Panc1 (cell line): ENCODE measurements at places on chromosomes 12 and 14. TPM values are rescaled to one million over a fixed set of nuclear protein-coding genes. Genes with fewer than 3 reads are reported as not detected.

DNA sequence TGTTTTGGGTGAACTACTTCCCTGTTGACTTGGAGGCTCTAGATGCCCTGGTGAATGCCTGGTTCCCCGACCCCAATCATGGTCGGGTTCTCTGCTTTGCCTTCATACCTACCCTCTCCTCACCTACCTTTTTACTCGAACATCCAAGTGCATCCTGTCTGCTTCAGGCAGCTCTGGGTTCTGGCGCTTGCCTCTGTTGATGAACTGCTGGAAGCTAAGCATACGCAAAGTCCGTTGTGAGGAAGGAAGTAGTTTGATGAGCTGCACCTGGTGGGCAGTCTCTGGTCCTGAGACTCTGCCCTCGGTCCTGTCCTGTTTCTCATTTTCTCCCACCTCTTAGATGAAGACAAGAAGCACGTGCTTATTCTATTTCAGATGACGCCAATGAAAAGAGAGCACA, 13.6 kb downstream of the KCNH3 start:
- H3K36me3 ChIP-seq: no peaks in the 10 kb centered on the region
- H3K27ac ChIP-seq: no peak overlapping the region
- H3K27me3 ChIP-seq: no peaks in the 10 kb centered on the region
- no peak overlapping the region for H3K4me3 ChIP-seq

The FOXG1 gene
- total RNA-seq: not detected

The PPP4R4 gene
- 1.1 TPM for total RNA-seq

DNA sequence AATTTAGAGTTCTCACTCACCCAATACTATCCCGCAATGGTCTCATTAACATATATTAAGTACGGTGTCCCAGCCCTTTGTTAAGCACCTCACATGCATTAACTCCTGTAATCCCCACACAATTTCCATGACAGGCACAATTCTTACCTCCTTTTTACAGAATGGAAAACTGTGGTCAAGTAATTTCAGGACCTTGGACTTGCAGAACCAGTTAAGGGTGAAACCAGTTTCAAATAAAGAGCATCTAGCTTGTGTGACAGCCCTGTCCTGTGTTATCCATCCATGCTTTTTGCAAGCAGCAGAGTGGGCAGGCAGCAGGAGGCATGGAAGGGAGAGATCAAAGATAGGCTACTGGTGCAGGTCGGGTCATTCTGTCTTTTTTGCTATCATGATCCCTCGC, 470.8 kb downstream of the NELL2 start:
- H3K4me1 ChIP-seq: no peaks in the 10 kb centered on the region
- DNase-seq: no peak
- H3K36me3 ChIP-seq: no peaks in the 10 kb centered on the region
- no peak overlapping the region for H3K27ac ChIP-seq
- no peak overlapping the region for H3K4me3 ChIP-seq

- peaks cover 98% of the 10 kb centered on the region for H3K4me1 ChIP-seq
- DNase-seq: no peak
- no peak overlapping the region for H3K4me3 ChIP-seq
- H3K27ac ChIP-seq: peak overlapping the region; percentile 96
- no peaks in the 10 kb centered on the region for H3K36me3 ChIP-seq
Measured at GRCh38 chr12:106120519-106121105, 18.1 kb downstream of the NUAK1 start.

GRCh38 chr12:121579190-121579791, 1.5 kb downstream of the KDM2B start:
- H3K27ac ChIP-seq: peak overlapping the region; percentile 81; the same call in 1 of the 2 replicates
- H3K4me3 ChIP-seq: peak overlapping the region; percentile 92
- no peaks in the 10 kb centered on the region for H3K27me3 ChIP-seq
- DNase-seq: no peak
- H3K36me3 ChIP-seq: no peaks in the 10 kb centered on the region
- peaks cover 29% of the 10 kb centered on the region for H3K4me1 ChIP-seq

- H3K36me3 ChIP-seq: no peaks in the 10 kb centered on the region; the same call in 1 of the 2 replicates
- DNase-seq: peak; percentile 41
- peak overlapping the region; percentile 63; the same call in 1 of the 2 replicates for H3K27ac ChIP-seq
- H3K4me3 ChIP-seq: no peak overlapping the region
- H3K4me1 ChIP-seq: no peaks in the 10 kb centered on the region; the same call in 1 of the 2 replicates
- no peaks in the 10 kb centered on the region for H3K27me3 ChIP-seq
Measured at GRCh38 chr12:50825372-50825838, 17.3 kb upstream of the TMPRSS12 start.

GRCh38 chr12:113464852-113465719, 6.6 kb downstream of the LHX5 start:
- H3K4me1 ChIP-seq: peaks cover 13% of the 10 kb centered on the region
- peak overlapping the region; percentile 50 for H3K4me3 ChIP-seq
- H3K27ac ChIP-seq: no peak overlapping the region
- H3K36me3 ChIP-seq: no peaks in the 10 kb centered on the region
- peaks cover 50% of the 10 kb centered on the region for H3K27me3 ChIP-seq

GRCh38 chr14:24965934-24966578, 83.9 kb downstream of the STXBP6 start:
- H3K4me1 ChIP-seq: no peaks in the 10 kb centered on the region
- no peak for DNase-seq
- H3K27me3 ChIP-seq: no peaks in the 10 kb centered on the region
- H3K36me3 ChIP-seq: no peaks in the 10 kb centered on the region
- no peak overlapping the region for H3K4me3 ChIP-seq

DNA sequence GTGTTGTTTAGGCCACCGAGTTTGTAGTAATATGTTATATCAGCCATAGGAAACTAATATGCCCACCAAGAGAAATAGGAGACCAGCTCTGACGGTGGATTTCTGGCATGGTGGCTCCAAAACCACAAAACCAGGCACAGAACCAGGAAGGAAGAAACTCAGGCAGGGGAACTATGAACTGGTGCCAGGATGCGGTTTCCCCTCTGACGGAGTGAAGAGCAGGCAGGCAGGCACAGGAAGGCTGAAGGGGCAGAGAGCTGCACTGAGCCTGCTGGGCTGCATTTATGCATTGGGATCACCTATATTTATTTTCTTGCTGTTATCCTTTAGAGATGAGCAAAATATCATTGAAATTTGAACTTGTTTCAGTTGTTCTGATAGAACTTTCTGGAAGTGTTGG, 479.4 kb downstream of the VRK1 start:
- H3K4me3 ChIP-seq: no peak overlapping the region
- no peak overlapping the region for H3K27ac ChIP-seq
- H3K27me3 ChIP-seq: no peaks in the 10 kb centered on the region; the same call in 1 of the 2 replicates
- no peaks in the 10 kb centered on the region for H3K4me1 ChIP-seq

- H3K4me3 ChIP-seq: no peak overlapping the region
- H3K27me3 ChIP-seq: no peaks in the 10 kb centered on the region
- no peaks in the 10 kb centered on the region for H3K36me3 ChIP-seq
- no peaks in the 10 kb centered on the region for H3K4me1 ChIP-seq
Measured at GRCh38 chr12:38689704-38690103, 215.7 kb downstream of the CPNE8 start.

DNA sequence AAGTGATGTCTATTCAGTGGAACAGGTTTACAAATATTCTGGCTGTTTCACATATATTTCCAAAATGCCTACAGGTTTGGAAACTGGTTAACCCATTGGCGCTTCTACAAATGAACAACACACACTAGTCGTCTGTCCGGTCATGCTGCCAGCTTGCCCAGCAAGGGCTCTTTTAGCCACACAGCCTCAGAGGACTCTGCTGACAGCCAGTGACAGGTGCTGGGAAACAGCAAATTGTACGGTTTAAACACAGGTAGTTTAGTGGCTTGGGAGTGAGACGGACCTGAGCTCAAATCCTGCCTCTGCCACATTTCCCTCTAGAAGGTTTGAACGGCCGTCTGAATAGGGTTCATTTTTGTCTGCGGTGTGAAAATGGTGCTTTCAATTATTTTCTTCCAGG, 53.8 kb downstream of the MOK start:
- no peaks in the 10 kb centered on the region for H3K4me1 ChIP-seq
- no peak for DNase-seq
- no peaks in the 10 kb centered on the region for H3K27me3 ChIP-seq

GRCh38 chr12:93790472-93791152, 113.4 kb downstream of the CRADD start:
- H3K27me3 ChIP-seq: no peaks in the 10 kb centered on the region
- no peaks in the 10 kb centered on the region for H3K36me3 ChIP-seq
- DNase-seq: no peak
- H3K4me1 ChIP-seq: peaks cover 6% of the 10 kb centered on the region
- no peak overlapping the region for H3K27ac ChIP-seq
- no peak overlapping the region for H3K4me3 ChIP-seq

The RASAL1 gene
- 0.28 TPM for total RNA-seq

The ERG28 gene
- total RNA-seq: 23.1 TPM

DNA sequence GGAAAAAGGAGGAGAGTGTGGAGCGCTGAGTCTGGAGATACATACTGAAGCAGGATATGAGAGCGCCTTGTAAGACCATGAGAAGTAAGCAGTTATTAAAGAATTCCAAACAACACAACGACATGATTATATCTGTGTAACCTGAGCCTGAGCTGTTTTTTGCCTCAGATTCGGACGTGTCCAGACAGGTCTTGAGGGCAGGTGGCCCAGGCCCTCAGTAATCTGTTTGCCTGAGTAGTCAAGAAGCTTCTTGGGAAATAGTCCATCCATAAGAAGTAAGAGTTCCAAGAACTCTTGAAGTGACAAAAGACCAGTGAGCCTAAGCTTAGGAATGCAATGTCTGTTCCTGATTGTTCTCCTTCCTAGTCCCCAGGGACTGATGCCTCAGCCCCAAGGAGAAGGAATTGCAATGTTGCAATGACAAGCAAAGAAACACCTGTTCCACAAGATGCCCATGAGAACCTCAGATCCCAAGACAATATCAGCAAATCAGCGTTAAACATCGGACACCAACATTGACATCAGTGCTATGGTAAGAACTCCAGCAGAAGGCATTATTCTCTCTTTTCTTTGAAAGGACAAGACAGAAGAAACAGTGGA, 34.7 kb upstream of the ADAMTS20 start:
- DNase-seq: no peak
- H3K36me3 ChIP-seq: no peaks in the 10 kb centered on the region
- no peak overlapping the region for H3K4me3 ChIP-seq
- H3K4me1 ChIP-seq: no peaks in the 10 kb centered on the region
- H3K27me3 ChIP-seq: no peaks in the 10 kb centered on the region

DNA sequence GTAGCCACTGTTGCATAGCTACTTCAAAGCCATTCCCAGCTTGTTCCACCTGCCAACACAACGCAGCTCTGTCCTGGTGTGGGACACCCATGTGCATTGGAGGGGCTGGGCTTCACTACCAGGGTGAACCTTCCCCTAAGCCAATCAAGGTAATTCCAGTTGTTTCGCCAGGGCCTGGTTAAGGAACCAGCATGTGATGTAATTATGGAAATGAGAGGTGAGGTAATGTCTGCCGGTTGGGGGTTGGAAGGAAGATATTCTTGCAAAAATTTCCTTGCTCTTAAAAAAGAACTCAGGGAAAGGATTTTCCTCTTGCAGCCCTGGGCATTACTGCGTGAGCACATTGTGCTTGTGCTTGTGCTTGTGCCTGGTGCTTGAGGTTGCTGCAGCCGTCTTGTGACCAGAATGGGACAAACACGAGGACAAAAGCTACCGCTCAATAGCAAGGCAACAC, 14.9 kb downstream of the TUBA1C start:
- H3K4me3 ChIP-seq: no peak overlapping the region
- no peaks in the 10 kb centered on the region for H3K36me3 ChIP-seq
- H3K4me1 ChIP-seq: peaks cover 3% of the 10 kb centered on the region
- H3K27me3 ChIP-seq: no peaks in the 10 kb centered on the region

The C12orf54 gene
- not detected for total RNA-seq

GRCh38 chr12:107488666-107489065, 196.9 kb upstream of the PWP1 start:
- H3K36me3 ChIP-seq: no peaks in the 10 kb centered on the region
- no peak overlapping the region for H3K4me3 ChIP-seq
- no peaks in the 10 kb centered on the region; the same call in 1 of the 2 replicates for H3K27me3 ChIP-seq
- no peak overlapping the region for H3K27ac ChIP-seq
- no peaks in the 10 kb centered on the region for H3K4me1 ChIP-seq

DNA sequence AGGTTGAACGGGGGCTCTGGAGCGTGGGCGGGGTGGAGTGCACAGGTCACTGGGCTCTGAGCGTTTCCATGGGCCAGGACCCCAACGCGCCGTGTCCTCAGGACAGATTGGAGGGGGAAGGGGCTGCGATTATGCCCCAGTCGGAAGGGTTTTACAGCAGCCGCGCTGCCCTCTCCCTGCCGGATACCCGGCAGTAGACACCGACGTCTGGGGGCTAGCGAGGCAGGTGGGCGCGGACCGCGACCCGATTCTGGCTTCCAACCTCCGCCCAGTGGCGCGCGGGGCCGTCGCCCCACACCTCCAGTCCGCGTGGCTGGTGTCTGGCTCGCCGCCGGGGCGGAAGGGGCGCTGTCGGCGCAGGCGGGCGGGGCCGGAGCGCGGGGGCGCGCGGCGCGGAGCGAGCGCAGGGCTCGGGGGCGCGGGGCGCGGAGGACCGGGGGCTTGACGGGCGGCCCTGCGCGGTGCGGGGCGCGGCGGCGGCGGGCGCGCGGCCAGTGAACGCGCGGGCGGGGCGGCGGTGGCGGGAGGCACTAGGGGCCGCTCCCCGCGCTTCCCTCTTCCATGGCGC, 2.4 kb upstream of the KIF26A start:
- no peaks in the 10 kb centered on the region; the same call in 1 of the 2 replicates for H3K36me3 ChIP-seq
- H3K4me3 ChIP-seq: peak overlapping the region; percentile 38
- no peaks in the 10 kb centered on the region; the same call in 1 of the 2 replicates for H3K27me3 ChIP-seq
- DNase-seq: no peak

The NPFF gene
- total RNA-seq: not detected

DNA sequence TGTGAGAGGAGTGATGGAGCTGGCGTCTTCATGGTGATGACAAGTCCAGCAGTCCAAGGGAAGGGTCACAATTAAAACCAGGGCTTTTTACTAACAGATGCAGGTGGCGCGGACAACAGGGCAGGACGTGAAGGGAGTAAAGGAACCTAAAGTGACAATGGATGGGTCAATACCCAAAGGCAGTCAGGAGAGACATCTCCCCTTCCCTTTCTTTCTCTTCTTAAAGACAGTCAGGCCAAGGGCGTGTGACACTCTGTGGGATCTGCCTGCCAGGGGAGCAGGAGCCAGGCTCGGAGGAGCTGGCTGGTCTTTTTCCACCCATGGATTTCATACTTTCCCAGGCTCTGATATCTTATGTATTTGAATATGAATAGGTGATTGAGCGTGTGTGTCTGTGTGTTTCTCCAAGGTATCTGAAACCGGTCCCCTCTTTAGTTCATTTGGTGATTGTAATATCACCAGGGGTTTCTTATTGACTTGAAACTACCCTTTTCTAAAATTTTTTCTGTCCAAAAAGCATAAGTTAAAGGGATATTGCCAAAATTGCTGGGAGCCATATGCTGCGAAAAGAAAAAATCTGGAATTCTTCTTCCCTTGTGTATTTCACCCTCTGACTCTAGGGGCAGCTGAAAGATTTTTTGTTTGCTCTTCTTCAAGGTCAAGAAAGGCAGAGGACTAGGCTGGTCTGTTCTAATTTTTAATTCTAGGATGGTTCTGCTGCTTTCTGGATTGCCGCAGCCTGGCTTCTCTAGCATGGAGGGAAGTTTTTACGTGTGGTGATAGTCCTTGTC, 61.8 kb downstream of the FBXL14 start:
- H3K4me1 ChIP-seq: peaks cover 34% of the 10 kb centered on the region
- peak overlapping the region; percentile 84 for H3K27ac ChIP-seq
- DNase-seq: no peak
- H3K27me3 ChIP-seq: no peaks in the 10 kb centered on the region
- no peaks in the 10 kb centered on the region for H3K36me3 ChIP-seq

- no peaks in the 10 kb centered on the region for H3K36me3 ChIP-seq
- H3K4me1 ChIP-seq: no peaks in the 10 kb centered on the region
- H3K27ac ChIP-seq: no peak overlapping the region
Measured at GRCh38 chr12:13304924-13305323, 108.4 kb downstream of the EMP1 start.

- H3K27ac ChIP-seq: no peak overlapping the region
- no peak overlapping the region for H3K4me3 ChIP-seq
- H3K27me3 ChIP-seq: no peaks in the 10 kb centered on the region
Measured at GRCh38 chr12:42140901-42141300, 3.8 kb downstream of the GXYLT1 start.
